Hepatocyte (in vitro differentiated cells): ENCODE measurements at places on chromosomes 12 and 14. TPM values are rescaled to one million over a fixed set of nuclear protein-coding genes. Genes with fewer than 3 reads are reported as not detected.

GRCh38 chr12:89756585-89757398 is 48.2 kb upstream of the ATP2B1 start:
- DNase-seq: peak; percentile 87

- DNase-seq: no peak
Measured at GRCh38 chr14:31180299-31181051, 27.1 kb downstream of the HECTD1 start.

GRCh38 chr14:22226381-22226780 is 362.6 kb downstream of the DAD1 start:
- no peak for DNase-seq

- no peak for DNase-seq
Measured at GRCh38 chr12:100414739-100415138, 57.9 kb downstream of the SLC17A8 start.

DNA sequence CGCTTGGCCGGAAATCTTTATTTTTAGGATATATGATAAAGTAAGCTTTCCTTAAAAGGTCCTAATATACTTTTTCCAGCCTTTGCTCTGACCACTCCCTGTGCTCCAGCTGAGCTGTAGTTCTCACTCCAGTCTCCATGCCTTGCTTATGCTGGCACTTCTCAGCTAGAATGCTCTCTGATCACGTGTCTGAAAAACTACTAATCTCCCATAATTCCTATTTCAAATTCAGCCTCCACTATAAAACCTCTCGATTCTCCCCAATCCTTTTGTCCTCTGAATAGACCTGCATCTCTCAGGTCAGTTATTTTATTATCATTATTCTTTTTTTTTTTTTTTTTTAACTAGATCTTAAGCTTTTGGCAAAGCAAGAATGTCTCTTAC is 3.7 kb downstream of the BIN2 start:
- DNase-seq: no peak

GRCh38 chr12:26800347-26800746 is 32.6 kb downstream of the ITPR2 start:
- no peak for DNase-seq

Gene NACA
- 1,295 and 1,361 TPM in 2 replicates for total RNA-seq
